ENCODE measurements at places on chromosomes 4 and X. TPM values are rescaled to one million over a fixed set of nuclear protein-coding genes. Genes with fewer than 3 reads are reported as not detected.

Gene SSX4
- total RNA-seq: not detected

Gene TEX13D
- total RNA-seq: not detected

Gene ZAR1
- total RNA-seq: not detected

Gene PRRG3
- not detected for total RNA-seq

Gene ANXA10
- total RNA-seq: not detected

Gene AMELX
- total RNA-seq: not detected

All from omental fat pad (tissue), 4 donors.